ENCODE measurements at places on chromosomes 7 and 10.

GRCh38 chr10:116827214-116827671, 22.1 kb upstream of the ENO4 start:
- DNase-seq: no peak

DNA sequence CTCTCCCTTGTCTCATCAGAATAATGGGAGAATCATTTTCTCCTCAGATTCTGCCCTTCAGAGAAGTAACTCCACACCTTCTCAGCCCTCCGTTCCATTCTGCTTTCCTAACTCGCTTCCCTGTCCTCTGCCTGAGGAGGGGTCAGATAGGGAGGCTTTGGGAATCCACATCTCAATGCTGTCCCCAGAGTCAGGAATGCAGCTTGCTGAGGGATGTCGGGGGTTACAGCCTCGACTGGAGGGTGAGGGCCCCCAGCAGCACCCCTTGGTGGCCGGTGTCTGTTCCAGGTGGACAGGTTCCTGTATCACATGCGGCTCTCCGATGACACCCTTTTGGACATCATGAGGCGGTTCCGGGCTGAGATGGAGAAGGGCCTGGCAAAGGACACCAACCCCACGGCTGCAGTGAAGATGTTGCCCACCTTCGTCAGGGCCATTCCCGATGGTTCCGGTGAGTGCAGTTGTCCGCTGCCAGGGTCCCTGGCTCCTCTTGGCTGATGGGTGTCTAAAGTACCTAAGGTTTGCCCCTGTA, 6.9 kb downstream of the HKDC1 start:
- DNase-seq: no peak

- DNase-seq: peak; percentile 97
Measured at GRCh38 chr10:47402641-47403301, 18.7 kb upstream of the ZNF488 start.

DNA sequence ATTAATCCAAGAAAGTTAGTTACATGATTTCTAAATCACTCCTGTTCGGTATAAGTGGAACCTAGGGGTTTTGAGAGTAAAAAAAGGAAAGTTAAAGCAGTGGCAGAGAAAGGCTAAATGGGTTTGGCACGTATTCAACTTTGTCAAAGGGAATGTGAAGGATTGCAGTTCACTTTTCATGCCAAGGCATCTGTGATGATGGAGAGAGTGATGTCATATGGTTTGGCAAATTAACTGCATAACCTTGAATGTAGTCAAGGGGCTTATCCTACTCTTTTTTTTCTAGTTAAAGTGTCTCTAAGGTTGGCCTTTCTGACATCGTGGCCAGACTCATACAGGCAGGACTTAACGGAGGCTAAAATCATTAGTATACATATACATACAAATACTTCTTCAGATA, 277.8 kb downstream of the EXOC4 start:
- peak; percentile 71 for DNase-seq

- peak; percentile 81 for DNase-seq
Measured at GRCh38 chr10:102642736-102643335, 1.4 kb upstream of the TRIM8 start.

DNA sequence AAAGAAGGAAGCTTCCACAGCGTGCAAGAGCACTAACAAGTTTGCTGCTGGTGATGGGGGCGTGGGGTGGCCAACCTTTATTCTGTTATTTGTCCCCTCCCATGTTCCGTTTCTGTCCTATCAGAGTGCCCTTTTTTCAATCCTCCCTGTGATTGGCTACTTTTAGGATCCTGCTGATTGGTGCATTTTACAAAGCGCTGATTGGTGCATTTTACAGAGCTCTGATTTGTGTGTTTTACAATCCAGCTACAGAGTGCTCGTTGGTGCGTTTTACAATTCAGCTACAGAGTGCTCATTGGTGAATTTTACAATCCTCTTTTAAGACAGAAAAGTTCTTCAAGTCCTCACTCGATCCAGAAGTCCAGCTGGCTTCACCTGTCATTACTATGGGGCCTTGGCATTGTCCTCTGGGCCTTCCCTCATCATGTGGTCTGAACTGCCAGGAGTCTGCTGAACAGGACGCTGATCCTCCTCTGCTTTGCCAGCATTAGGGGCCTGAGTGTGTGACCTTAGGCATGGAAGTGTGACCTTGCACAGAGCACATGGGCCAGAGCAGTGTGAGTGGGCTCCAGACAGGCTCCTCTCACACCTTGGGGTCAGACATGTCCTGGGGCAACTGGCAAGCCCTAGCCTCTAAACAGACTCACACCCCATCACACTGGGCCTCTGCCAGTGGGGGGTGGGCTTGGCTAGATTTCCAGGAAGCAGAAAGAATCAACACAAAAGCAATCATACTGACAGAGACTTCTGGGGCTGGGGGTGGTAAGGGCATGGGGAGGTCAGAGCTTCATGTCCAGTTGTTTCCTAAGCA, 167.4 kb downstream of the PTPN20 start:
- DNase-seq: no peak

DNA sequence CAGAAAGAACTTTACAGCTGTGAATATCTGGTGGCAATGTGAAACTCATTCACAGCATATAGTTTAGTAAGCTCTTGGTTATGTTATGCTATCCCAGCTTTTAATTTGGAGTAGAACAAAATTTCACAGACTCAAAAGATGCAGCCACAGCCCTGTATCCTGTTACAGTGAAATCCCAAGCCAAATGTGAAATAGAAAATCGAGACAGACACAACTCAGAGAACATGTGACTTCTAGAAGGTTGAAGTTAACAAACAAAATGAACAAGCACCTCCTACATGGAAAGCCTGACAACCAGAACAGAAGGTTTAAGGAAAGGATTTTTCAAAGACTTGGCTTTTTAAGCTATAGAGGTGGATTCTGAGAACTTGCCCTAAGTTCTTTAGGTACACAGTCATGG, 39.6 kb downstream of the JAZF1 start:
- no peak for DNase-seq

DNA sequence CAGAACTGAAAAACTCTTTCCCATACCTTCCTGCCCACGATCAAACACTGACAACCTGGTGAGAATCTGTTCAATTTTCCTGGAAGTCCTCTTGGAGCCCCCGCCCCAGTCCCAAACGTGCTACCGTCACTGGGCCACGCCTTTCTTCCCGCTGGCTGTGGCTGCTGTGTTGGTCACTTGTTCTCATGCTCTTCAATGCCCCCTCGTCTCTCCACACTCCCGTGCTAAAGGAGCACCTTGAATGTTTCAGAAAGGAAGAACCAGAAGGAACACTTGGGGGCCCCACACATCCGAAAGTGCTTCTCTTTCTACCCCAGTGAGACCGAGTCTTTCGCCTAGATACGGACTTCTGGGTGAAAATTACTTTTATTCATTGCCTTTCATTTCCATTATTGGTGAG, 215.1 kb downstream of the DIP2C start:
- DNase-seq: no peak

GRCh38 chr10:822661-823367, 108.7 kb downstream of the LARP4B start:
- no peak for DNase-seq

DNA sequence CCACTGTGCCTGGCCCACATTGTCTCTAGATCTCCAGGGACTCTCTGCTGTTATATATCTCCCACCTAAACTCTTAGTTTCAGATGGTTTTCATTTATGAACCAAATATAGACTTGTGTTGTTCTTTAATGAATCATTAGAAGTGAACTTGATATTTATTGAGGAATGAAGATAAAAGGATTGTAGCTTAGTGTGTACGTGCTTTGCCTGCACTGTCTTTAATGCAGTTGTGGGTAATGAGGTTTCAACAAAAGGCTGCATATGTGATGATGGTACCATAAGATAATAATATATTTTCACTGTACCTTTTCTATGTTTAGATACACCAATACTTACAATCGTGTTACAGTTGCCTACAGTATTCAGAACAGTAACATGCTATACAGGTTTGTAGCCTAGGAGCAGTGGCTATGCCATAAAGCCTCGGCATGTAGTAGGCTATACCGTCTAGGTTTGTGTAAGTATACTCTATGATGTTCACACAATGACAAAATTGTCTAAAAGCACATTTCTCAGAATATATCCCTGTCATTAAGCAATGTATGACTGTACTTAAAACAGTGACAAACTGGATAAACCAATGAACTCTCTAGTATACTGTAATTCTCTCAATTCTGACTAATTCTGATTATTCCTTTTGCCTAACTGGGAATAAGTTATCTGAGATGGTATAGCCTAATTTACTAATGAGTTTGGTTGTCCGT, 25.2 kb downstream of the VCL start:
- peak; percentile 81 for DNase-seq

- DNase-seq: peak; percentile 43
Measured at GRCh38 chr10:62056698-62057097, 155.2 kb downstream of the ARID5B start.

DNA sequence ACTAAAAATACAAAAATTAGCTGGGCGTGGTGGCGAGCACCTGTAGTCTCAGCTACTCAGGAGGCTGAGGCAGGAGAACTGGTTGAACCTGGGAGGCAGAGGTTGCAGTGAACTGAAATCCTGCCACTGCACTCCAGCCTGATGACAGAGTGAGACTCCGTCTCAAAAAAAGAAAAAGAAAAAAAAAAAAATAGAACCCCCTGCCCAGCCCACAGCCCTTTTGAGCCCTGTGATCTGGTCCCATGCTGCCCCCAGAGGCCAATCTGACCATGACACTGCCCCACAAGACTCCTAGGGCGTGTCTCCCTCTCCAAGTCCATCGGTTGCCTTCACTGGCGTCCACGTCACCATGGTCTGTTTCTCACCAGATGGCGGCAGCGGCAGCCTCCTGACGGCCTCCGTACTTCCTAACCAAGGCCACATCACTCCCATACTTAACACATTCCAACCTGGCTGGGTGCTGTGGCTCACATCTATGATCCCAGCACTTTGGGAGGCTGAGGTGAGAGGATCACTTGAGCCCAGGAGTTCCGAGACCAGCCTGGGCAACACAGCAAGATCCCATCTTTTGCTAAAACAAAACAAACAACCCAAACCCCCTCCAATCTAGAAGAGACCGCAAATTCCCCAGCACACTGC, 18.0 kb downstream of the STX1A start:
- DNase-seq: peak; percentile 59

- DNase-seq: no peak
Measured at GRCh38 chr10:127977357-127978009, 70.6 kb downstream of the PTPRE start.

- DNase-seq: no peak
Measured at GRCh38 chr10:133445268-133445732, 8.4 kb upstream of the SCART1 start.

- DNase-seq: peak; percentile 64
Measured at GRCh38 chr7:92567460-92567859, 22.7 kb downstream of the FAM133B start.

DNA sequence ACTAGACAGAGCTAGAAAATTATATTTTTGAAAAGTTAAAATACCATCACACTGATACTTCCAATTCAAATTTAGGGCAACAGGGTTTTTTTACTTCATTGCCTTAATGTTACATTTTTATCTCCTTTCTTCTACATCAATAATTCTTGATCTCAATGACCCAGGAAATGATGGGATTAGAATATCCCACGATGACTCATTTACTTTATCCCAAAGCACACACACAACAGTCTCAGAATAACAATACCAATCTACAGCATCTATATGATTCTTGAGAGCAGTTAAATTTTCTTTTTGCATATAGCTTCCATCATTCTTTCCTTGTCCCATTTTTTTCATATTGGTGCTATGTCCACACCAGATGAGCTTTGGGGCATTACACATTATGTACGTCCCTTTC, 98.4 kb upstream of the EEPD1 start:
- no peak for DNase-seq

- no peak for DNase-seq
Measured at GRCh38 chr10:14389981-14390590, 59.4 kb upstream of the FRMD4A start.

GRCh38 chr7:27237735-27238334, 4.8 kb upstream of the EVX1 start:
- DNase-seq: peak; percentile 68

- no peak for DNase-seq
Measured at GRCh38 chr7:36316319-36316718, 73.3 kb upstream of the ANLN start.

DNA sequence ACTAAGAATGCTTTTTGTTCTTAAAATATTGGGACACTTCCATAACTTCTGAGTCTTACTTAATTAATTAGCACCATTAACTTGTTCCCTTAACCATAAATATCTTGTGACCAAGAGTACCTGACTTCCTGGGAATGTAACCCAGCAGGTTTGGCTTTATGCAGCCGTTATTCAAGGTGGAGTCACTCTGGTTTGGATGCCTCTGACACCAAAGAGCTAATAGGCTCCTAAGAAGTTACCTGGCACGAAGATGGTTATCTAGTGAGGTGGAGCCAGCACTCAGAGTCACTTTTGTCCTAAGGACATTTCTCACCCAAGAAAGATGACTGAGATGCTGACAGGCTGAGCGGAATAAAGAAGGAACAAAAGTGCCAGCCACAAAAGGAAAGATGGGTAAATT, 172.3 kb downstream of the C1GALT1 start:
- no peak for DNase-seq

- no peak for DNase-seq
Measured at GRCh38 chr7:3229904-3230470, 71.1 kb upstream of the SDK1 start.

DNA sequence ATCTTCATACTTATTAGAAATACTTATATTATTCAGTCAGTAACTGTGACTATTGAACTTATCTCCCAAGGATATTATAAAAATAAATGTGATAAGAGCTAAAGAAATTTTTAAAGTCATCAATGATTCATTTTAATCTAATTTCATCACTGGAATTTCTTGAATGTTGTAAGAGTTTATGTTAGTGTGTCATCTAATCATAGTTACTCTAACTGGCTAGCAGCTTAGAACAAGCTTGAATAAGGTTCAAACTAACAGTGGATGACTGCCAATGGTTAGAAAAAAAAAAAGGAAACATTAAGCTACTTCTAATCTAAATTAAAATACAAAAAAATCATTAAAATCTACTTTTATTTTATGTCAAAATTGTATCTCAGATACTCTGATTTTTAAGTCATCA, 1066.3 kb downstream of the CNTNAP2 start:
- DNase-seq: no peak

DNA sequence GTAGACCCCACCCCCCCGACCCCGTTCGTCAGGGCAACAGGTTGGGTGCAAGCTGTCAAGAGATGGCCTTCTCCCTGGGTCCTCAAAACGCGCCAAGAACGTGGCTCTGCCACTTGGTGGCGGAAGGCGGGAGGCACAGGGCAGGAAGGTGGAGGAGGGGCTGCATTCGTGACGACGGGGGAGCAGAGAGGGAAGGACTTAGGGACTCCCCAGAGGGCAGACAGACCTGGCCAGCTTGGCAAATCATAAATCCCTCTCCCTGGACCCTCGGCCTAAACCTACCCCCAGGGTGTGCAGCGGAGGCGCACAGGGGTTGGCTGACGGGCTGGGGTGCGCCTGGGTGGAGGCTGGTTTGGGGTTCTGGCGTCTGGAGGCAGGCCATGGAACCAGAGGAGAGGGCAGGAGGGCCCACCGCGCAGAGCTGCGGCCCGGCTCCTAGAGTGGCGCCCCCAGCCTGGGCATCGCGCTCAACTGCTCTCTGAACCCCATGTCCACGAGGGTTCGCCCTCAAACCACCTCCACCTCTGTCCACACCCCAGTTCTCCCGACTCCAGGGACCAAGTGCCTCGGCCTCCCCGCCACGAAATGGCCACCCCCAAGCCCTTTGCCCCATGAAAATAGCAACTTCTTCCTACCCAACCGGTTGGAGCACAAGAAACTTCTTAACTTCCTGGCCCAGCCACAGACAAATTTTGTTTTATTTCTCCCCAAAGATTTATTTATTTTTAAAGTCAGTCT, 10.8 kb upstream of the GATA3 start:
- no peak for DNase-seq

GRCh38 chr10:118820326-118821116, 65.8 kb upstream of the CACUL1 start:
- DNase-seq: no peak

Measured in EH (cell line).